ENCODE measurements at places on chromosomes 6 and 20.

GRCh38 chr6:44820321-44820720 is 432.8 kb downstream of the CDC5L start:
- DNase-seq: no peak

DNA sequence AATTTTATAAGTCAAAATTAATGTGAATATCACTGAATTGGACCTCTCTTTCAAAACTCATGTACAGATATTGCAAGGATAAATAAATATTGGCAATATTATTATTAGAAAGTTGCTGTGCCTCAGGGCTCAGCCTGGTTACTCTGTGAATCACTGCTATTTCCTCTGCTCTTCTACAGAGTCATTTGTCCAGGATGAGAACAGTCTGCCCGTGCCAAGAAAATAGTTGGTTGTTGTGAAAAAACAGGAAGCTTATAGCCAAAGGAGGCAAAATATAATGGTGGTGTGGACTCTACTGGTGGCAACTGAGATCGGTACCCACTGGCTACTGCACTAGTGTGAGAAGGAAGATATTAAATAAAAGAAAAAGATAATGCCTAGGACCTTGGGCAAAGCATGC is 93.6 kb downstream of the RIMS1 start:
- DNase-seq: no peak

DNA sequence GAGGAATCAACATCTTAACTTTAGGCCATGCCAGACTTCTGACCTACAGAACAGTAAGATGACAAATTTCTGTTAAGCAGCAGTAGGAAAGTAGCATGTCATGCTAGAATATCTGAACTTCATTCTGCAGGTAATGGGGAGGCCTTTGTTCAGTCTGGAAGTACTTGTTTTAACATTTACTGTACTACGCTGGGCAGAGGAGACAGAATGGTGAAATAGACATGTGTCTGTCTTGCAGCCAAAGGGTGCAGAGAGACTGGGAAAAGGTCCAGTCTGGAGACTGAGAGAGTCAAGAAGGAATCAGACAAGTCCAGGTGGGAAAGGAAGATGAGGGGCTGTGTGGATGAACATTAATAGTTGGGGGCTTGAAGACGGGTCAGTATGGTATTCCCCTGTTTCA is 17.5 kb upstream of the ZBTB2 start:
- DNase-seq: no peak

GRCh38 chr20:44509762-44510161 is 12.1 kb downstream of the SERINC3 start:
- DNase-seq: no peak

GRCh38 chr6:62059901-62060300 is 226.1 kb downstream of the KHDRBS2 start:
- no peak for DNase-seq

GRCh38 chr6:104532462-104532861 is 327.3 kb downstream of the HACE1 start:
- DNase-seq: no peak

- DNase-seq: no peak
Measured at GRCh38 chr6:54112151-54112650, 958 bp downstream of the MLIP start.

GRCh38 chr20:41546535-41546934 is 71.6 kb downstream of the CHD6 start:
- DNase-seq: no peak

DNA sequence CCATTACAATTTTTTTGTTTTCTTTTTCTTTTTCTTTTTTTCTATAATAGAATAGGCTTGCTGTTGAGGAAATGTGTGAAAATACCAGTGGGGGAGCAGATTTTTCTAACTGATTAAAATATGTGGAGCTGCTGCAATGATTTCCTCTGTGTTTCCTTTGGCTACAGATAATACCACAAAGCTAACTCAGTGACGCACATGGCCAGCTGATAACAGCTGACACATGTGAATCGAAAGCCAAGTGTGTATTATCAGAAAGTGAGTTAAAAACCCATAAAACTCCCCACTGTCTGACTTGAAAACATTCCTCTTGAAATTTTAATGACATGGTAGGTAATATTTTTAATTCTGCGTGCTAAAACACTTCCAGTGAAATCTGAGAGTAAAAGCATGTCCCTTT is 70.8 kb upstream of the AHI1 start:
- DNase-seq: peak; percentile 7

DNA sequence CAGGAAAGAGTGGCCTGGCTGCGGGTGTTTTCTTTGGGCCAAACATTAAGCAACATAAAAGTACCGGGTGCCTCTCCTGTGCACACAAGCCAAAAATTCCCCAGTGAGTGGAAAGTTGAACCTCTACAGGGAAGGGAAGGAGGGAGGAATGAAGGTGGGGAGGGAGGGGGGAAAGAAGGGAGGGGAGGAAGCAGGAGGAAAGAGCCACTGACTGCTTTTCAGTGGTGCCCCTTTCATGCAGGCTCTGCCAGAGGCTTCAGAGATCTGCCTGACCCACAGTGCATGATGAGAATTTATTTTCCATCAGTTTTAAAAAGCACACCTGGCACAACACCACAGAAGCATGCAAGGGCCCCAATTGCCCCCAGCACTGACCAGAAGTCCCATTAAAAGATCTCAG is 27.5 kb upstream of the AVP start:
- DNase-seq: no peak

DNA sequence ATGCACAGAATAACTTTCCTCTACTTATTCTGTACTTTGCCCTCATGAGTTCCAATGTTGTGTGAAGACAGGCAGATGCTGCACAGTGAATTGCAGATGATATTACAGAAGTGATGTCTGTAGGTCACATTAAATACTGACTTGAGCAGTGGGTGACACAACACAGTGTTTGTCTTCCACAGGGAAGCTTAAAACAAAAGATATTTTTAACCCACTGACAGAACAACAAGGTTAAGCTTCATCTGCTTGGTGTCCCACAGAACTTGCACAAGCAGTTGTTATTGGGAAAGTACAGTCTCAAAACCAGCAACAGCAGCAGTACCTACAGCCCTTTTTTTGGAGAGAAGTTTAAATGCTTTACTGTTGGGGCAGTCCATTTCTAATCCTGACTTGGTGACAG is 10.5 kb downstream of the SUMO4 start:
- DNase-seq: no peak

GRCh38 chr6:124285146-124285545 is 481.5 kb downstream of the NKAIN2 start:
- DNase-seq: no peak

- DNase-seq: no peak
Measured at GRCh38 chr6:142819603-142820337, 125.2 kb downstream of the HIVEP2 start.

DNA sequence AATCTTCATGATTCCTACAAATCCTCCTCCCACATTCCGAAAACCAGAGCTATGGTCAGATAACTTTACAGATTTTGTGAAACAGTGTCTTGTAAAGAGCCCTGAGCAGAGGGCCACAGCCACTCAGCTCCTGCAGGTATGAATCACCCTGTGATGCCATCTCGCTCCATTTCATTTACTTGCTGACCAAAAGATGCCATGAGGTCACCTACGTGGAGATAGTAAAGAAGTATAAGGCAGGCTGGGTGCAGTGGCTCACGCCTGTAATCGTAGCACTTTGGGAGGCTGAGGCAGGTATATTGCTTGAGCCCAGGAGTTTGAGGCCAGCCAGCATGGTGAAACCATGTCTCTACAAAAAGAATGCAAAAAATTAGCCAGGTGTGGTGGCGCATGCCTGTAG is 30.9 kb downstream of the STK4 start:
- DNase-seq: no peak

GRCh38 chr20:17803765-17804164 is 104.0 kb downstream of the BANF2 start:
- no peak for DNase-seq

GRCh38 chr6:5674721-5675120 is 332.0 kb downstream of the NRN1 start:
- no peak for DNase-seq

DNA sequence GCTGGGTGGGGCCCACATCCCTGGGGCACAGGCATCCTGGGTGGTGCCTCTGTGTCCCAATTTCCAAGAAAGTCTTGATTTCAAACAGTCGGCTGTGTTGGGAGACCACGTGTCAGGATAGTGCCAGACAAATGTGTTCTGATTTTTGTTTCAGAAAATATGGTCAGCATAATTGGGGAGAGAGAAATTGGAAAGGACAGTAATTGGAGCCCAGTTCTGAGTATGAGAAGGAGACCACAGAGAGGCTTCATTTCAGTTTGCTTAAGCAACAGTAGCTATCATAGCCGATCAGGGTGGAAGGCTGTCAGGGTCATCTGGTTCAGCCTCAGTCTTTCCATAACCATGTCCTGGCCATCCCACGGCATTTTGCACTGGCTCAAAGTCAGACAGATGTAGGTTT is 220.7 kb downstream of the CDC5L start:
- no peak for DNase-seq

GRCh38 chr6:44028789-44029310 is 98.4 kb downstream of the MRPL14 start:
- no peak for DNase-seq

- DNase-seq: no peak
Measured at GRCh38 chr6:72616406-72617015, 5.4 kb upstream of the KCNQ5 start.

DNA sequence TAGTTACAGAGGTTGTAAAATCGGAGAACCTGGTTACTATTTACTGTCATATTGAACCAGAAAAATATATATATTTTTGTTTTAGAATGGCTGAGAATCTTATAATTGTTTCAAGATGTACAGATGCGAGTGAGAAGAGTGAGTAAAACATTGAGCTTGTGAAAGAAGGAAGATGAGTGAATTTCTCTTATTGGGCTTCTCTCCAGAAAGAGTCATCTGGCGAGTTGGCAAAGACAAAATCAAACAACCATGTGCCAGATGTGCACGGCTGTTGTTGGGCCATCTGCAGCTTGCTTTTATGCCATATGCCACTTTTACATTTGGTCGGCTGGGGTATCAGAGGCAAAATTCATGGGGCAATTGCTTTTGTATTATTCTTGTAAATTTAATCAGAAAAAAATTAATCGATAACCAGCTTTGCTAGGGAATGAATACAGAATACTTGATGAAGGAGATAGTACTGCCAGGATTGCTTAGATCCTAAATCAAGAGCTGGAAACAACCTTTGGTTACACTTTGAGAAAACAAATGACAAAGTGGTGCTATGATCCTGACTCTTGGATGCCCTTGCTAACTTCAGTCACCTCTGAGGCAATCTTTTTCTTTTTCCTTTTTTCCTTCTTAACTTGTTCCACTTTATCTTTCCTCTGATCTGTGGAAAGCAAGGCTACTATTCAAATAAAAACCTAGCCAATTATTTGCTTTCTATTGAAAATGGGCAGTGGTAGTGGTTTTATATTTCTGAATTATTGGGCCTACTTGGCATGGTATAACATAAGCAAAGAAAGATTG is 97.1 kb upstream of the GRIK2 start:
- no peak for DNase-seq

- no peak for DNase-seq
Measured at GRCh38 chr6:4581468-4582385, 194.5 kb upstream of the CDYL start.

DNA sequence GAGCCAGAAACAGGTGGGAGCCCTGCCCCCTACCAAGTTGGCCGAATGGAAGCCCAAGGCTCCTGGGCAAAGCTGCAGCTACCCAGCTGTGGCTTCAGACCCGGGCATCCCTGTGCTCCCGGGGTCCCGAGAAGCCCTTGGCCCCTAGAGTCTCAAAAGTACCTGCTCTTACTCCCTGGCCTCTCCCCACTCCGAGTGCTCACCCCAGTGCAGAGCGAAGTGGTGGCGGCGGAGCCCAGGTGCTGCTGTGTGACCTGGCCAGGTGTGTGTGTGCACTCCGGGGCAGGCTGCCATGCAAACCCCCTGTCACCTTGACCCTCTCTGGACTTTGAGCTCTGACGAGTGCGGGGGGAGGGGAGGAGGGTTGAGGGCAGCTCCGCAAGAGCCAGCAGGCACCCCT is 493.8 kb upstream of the MANEA start:
- DNase-seq: no peak

- no peak for DNase-seq
Measured at GRCh38 chr6:150631283-150631983, 31.7 kb downstream of the PLEKHG1 start.

GRCh38 chr6:161369339-161369738 is 95.5 kb upstream of the AGPAT4 start:
- DNase-seq: no peak

- no peak for DNase-seq
Measured at GRCh38 chr6:110083875-110084585, 95.4 kb downstream of the WASF1 start.

- no peak for DNase-seq
Measured at GRCh38 chr6:48199499-48199898, 88.5 kb upstream of the PTCHD4 start.

GRCh38 chr6:44229376-44230033 is 6.1 kb downstream of the SLC29A1 start:
- no peak for DNase-seq

DNA sequence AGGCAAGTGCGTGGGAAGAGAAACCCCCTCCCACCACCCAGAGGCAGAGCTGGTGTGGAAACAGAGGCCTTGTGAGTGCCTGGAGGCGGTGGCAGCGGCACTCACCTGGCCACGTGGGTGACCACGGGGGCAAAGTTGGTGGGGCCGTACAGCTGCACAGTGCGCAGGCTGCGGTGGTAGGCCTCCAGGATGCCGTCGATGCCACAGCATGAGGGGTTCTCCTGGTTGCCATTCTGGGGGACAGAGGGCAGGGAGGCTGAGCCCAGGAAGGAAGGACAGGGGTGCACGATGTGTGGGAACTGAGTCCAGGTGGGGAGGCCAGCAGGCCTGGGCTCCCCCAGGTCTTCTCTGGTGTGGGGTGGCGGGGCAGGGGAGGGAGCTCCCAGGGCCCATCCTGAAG is 47.7 kb downstream of the RAB44 start:
- no peak for DNase-seq

DNA sequence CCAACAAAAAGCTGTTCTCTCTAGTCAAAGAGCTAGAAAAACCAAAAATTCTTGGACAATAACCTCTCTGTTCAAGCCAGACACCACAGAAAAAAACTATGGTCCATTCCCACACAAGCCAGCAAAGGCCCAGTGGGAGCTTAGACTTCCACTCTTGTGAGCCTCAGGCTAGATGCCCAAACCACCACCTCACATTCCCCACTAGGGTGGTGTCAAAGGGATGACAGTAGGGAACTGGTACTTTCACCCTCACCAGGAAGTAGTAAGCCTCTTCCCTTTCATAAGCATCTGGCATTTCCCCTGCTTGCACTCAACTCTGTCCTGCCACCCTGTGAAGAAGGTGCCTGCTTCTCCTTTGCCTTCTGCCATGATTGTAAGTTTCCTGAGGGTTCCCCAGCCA is 58.4 kb upstream of the RNF217 start:
- no peak for DNase-seq

DNA sequence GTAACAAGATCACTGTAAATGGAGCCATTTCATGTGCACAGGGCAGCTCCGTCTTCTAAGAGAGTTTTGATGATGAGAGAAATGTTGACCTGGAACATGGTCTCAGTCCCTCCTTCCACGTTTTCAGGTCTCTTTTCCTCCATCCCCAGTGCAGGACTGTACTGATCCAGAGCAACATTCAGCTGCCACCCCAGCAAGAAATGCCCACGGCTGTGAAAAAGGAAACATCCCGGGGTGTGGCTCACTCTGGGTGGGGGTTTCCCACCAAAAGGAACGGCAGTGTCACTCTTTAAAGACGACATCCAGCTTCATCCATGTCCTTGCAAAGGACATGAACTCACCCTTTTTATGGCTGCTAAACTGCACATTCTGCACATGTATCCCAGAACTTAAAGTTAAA is 92.6 kb downstream of the ERMARD start:
- no peak for DNase-seq
